SIG-M5 (cell line): ENCODE measurements at places on chromosomes 3 and 15.

DNA sequence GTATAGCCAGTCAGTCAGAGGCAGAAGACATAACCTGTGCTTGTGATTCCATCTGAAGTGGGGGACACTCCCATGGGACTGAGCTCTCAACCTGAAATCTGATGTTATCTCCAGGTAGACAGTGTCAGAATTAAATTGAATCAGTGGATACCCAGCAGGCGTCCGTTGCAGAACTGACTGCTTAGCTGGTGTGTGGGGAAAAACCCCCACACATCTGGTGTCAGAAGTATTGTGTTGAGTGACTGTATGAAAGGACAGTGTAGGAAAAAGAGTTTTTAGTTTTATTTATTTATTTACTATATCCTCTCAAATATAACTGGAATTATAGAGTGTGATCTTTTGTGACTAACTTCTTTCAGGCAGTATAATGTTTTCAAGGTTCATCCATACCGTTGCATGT, 10.4 kb downstream of the KPNA4 start:
- no peak for DNase-seq

GRCh38 chr3:197490098-197491058, 65.4 kb downstream of the BDH1 start:
- no peak for DNase-seq

DNA sequence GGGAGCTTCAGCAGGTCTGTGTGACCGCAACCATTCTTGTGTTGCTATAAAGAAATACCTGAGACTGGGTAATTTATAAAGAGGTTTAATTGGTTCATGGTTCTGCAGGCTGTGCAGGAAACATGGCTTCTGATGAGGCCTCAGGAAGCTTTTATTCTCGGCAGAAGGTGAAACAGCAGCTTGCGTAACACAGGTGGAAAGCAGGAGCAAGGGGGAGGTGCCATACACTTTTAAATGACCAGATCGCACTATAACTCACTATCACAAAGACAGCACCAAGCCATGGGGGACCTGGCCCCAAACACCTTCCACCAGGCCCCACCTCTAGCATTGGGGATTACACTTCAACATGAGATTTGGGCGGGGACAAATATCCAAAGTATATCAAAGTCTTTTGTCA, 8.3 kb upstream of the CIB2 start:
- no peak for DNase-seq

- DNase-seq = no peak
Measured at GRCh38 chr3:31197941-31198340, 303.5 kb upstream of the GADL1 start.

- DNase-seq = no peak
Measured at GRCh38 chr15:92044203-92044909, 190.8 kb downstream of the SLCO3A1 start.
